Bronchial smooth muscle cell (primary cell): ENCODE measurements at places on chromosomes 4 and X. TPM values are rescaled to one million over a fixed set of nuclear protein-coding genes. Genes with fewer than 3 reads are reported as not detected.

VSIG1 gene
- total RNA-seq: under 0.01 TPM in 1 of 2 replicates, not detected in the other

CT47B1 gene
- total RNA-seq: not detected in 2 replicates

ARX gene
- not detected in 2 replicates for total RNA-seq

TSPAN5 gene
- 46.8 and 55.0 TPM in 2 replicates for total RNA-seq

MAP7D2 gene
- 0.47 TPM in 1 of 2 replicates, not detected in the other for total RNA-seq
